ENCODE measurements at places on chromosomes 16 and 17.

DNA sequence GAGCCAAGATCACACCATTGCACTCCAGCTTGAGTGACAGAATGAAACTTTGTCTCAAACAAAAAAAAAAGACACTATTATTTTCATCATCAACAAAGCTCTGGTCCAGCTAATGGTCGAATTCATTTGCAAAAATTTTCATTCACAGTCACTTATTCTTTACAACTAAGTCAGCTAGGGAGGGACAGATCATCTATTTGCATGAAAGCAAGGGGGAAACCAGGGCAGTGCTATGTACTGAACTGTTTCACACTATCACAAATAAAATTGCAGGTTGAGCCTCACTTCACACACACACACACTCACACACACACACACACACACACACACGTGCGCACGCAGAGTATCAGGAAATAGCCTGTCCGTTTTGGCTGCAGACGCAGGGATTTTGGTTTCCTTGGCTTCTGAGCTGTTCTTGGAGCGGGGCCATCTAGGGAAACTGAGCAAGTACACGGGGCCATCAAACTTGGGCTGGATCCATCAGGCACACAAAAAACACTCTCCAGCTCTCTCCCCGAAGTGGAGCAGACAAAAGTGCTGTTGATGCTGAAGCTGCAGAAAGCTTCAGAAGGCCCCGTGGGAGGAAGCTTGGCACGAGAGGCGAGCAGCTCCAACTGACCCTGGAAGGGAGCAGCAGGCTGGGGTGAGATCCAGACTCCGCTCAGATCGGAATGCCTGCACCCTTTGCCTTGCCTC, 44.3 kb upstream of the HELZ start:
- DNase-seq, result no peak

DNA sequence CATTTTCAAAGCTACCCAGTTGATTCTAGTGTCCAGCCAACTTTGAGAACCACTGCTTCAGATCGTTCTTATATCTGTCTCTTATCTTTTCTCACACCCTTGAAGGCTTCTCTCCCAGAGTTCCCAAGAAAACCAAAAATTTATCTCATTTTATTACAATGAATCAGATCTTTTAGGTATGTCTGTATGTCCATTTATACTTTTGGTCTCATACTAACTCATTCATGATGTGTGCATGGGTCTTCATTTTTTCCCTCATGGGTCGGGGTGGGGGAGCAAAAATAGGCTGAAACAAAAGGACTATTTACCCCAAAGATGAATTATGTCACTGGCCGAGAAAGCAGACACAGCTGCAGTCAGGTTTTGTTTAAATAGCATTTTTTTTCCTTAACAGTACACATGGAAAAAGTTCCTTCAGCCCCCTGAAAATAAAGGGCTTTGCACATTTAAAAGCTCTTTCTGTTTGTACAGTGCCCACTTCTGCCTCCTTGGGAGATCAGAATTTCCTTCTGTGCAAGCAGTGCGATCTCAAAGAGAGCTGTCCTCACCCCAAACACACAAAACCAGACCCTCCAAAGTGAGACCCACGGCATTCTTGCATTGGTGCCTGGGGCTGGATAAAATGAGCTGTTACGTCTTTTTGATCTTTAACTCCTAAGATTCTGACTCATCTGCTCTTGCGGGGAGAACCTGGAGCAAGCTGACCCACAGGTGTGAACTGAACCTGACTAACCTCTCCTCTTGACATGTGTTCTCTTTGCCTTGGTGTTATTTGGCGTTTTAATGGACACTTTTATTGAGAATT, 251.2 kb upstream of the ELAC2 start:
- no peak for DNase-seq

GRCh38 chr16:46885960-46886763, 2.0 kb downstream of the GPT2 start:
- DNase-seq, result no peak

- no peak for DNase-seq
Observed at GRCh38 chr16:81784072-81784795, 5.1 kb downstream of the PLCG2 start.
